ENCODE measurements at places on chromosomes 6 and 20.

GRCh38 chr6:11964729-11965335 lies 47.3 kb upstream of the HIVEP1 start:
- no peak for DNase-seq

DNA sequence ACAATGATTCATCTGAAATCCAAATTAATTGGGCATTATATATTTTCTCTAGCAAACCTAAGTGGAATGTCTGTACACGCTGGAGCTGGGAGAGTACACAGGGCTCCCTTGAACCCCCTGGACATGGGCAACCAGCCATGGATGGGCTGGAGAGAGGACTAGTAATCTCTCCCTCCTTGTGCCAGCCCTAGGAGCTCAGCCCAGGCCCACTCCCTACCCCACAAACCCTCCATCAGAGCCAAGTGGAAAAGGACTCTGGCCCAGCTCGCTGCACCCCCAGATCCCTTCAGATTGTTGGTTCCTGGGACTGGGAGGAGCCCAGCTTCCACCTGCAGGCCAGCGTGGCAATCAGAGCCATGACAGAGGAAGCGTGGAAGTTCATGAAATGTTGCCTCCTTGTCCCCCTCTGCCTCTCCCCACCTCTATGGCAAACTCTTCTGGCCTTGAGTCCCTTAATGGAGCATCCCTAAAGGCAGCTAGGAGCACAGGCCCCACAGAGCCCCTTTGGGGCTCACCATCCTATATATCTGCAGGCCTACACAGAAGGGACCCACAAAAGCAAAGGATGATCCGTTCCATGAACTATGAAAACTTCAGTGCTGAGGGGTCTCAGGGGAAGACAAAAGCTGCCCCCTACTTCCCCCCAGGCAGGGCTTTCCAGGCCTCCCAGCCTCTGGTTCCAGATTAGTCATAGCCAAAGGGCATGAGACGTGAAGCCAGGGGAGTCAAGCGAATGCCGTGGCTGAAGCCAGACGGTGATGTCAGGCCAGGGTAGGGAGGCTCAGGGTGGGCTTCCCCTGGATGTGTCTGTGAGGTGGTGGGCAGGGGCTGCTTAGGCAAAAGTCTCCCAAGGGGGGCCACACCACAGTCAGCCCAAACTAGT lies 126.4 kb upstream of the MAFB start:
- no peak for DNase-seq

GRCh38 chr6:1797801-1798200 lies 188.1 kb downstream of the FOXC1 start:
- DNase-seq: no peak

- no peak for DNase-seq
These were observed 6.7 kb downstream of the SRC start for GRCh38 chr20:37352608-37352980.

GRCh38 chr6:142088858-142089216 lies 43.9 kb upstream of the GJE1 start:
- DNase-seq: no peak

DNA sequence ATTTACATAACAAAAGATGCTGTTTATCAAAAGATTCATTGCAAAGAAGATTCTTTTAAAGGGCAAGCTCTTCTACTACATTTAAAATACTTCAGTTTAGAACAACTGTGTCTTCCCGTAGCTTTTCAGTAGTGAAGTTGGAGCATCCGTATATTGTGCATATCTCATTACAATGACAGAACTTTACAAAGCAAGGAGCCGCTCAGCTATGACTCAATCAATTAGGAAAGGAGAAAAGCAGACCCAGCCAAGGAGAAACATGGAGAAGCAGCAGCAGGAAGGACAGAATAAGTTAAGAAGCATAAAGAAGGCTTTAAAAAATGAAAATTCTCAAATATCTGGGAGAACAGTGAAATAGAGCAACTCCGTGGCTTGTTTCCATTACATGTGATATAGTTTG lies 132.6 kb upstream of the SMLR1 start:
- no peak for DNase-seq

DNA sequence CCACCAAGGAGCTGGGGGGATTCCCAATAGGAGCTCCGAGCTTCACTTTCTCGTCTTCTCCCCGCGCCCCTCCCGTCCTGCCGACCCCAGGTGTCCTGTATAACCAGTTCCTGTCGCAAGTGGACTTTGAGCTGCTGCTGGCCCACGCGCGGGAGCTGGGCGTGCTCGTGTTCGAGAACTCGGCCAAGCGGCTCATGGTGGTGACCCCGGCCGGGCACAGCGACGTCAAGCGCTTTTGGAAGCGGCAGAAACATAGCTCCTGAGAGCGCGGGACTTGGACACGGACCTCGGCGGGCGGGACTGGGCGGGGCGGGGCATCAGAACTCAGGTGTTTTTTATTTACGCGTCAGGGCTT lies 340 bp upstream of the VARS2 start:
- DNase-seq: no peak

DNA sequence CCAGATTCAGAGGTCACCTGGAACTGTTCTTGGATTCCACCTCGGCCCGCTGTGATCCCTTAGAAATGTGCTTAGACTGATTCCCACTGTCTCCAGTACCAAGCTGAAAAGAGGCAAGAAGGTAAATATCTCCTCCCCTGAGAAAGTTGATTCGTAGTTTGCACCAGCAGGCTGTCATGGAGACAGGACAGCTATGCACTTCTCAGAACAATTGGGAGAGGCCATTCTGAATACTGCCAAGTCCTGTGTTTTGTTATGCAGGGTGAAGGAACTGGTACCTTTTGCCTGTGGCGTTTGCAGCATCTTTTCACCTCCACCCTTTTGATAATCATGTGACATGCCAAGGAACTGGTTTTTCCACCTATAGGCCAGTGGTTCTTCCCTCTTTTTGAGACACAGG lies 58.2 kb upstream of the RNGTT start:
- no peak for DNase-seq

DNA sequence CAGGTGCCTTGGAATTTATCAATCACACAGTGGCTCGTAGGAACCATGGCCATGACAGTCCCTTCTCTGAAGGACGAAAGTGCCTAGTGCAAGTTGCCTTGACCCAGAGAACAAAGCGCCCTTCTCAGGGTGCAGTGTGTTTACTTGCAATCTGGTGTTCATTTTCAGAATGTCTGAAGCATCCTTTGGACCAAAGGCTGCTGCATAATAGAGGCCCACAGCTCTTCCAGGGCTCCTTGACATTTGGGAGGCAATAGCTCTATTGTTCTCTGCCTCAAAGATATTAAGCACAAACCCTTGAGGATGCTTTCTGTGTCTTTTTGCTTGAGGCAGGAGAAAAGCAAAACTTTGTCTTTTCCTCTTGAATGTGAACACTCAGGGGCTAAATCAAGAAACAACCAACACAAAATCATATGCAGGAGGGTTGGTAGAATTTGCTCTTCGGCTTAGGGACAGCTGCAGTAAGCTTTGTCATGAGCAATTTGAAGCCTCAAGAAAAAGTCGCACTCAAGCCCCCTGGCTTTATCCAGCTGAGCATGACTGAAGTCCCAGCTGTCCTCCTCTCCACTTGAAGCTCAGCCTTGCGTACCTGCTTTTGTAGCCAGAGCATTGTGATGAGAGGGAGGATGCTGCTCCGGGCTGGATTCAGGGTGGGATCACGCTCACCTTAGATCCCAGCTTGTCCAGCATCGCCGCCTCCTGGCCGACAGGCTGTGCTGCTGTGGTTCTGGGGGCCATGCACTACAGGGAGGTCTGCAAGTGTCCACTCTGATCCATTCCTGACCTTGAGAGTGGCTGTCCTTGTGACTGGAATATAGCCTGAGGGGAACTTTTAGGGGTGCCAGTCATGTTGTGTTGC lies 495.4 kb downstream of the CDH26 start:
- no peak for DNase-seq

DNA sequence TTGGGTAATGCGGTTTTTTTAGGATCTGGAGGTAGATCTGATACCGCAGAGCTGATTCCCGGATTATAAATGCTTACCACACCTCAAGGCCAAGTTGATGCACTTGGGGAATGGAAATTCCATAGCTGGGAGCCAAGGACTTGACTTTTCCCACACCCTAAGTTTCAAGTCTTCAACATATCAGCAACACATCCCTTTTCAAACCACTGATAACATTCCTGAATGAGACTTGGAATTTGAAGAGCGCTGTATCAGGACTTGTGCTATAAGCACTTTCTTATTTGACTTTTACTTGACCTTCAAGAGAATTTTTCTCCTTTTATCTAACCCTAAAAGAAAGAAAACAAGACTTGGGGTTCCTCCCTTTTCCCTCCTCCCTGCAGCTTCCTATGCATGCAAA lies 90.6 kb upstream of the NAA20 start:
- no peak for DNase-seq

DNA sequence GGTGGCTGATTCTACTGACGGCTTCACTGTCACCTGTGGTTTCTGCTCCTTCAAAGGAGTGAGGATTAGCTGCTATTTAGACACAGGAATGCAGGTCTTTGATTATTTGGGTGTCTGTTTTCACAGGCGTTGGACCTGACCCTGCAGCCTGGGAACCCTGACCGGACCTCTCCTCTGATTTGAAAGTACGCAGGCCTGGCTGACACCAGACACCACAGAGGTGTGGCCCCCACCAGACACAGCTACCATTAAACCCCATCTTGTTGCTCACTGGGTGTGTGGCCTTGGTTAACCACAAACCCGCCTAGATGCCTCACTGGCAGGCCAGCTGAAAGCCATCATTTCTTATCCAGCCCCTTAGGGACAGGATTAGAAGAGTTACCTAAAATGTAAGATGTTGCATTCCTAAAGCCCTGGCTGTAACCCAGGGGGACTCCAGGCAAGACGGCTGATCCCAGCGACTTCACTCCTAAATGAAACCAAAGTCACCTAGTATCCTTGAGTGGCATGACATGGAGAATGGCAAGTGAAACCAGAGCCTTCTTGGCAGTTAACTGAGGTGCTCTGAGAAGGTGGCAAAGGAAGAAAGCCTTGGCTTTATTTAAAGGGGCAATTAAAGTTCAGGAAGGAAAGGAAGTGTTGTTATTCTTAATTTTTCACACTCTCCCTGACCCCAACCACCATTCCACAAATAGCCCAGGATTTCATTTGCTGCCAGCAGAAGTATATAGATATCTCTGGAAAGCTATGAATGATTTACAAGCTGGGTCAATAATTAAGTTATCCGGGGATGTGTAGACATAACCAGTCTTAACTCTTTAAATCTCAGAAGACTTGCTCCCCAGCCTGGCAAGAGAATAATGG lies 169.9 kb downstream of the QRSL1 start:
- peak; percentile 52 for DNase-seq

DNA sequence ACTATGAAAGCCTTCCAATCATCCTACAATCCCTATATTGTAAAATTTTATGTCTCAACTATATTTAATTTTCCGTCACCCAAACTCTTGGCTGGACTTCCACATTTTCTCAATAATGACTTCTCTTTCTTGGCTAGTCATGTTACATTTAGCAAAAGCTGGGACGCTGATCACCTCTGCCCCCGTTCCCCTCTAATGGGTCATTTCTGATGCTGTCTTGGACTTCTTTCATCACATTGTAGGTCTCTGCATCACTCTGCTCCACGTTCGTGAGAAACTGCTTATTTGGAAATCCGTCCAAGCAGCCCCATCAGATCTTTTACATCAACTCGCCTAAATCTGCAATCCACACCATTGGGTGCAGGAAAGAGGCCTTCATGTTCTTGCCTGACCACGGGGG lies 203.8 kb downstream of the MYLK4 start:
- DNase-seq: no peak

DNA sequence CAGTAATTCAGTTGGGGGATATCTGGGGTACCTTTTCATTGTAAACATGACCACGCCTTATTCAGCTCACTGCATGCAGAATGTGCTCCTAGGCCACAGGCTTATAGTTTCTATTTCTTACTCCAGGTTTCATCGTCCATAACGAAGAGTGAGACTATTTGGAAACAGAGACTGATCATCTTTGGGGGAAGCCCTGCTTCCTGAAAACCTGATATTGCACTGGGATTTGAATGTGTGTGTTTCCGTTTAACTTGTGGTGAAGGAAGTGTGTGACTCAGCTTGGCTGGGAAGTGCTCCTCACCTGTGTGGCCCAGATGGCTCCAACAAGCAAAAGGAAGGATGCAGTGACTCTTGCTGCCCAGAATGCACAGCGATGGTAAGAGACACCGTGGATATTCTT lies 19.6 kb upstream of the LTV1 start:
- DNase-seq: no peak

DNA sequence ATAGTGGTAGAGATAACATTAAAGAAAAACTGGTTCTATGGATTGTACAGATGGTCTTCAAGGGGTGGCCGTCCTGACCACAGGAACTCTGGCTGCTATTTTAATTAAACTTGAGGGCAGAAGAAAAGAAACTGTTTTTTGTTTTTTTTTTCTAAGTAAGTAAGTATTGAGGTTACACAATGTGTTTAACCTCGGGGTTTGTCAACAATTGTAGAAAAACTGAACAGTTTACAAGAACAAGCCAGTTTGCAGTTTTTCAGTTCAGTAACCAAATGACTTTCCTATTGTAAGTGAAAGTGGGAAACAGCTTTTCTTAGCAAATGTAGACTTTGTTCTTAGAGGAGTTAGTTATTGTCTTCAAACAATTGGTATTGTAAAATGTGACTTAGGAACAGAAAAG lies 77.0 kb downstream of the PLCB1 start:
- no peak for DNase-seq

DNA sequence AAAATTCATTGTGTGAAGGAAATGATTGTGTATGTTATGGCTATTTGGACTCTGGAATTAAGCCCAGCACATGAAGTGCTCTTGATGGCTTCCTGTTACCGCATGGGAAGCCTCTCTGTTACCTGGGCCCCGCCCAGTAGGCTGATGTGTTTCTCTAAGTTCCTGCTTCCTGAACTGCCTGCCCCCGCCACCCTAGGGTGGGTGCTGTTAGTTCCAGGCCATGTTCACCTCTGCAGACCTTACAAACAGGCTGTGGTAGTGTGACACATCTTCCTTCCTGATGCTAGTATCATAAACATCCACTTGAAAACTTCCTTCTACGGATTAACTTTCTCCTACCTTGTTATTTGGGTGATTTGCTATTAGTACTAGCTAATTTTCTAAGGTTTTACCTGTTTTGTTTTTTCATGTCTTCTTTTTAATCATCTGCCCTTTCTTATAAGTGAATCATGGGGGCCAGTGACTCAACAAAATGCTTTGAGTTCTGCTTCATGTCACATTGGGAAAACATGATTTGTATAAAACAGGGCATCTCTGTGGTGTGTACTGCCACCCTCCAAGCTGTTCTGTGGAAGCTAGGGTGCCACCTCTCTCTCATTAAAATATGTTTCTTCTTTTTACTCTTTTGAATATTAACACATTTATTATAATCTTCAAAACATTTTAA lies 40.6 kb downstream of the SH3BGRL2 start:
- no peak for DNase-seq

DNA sequence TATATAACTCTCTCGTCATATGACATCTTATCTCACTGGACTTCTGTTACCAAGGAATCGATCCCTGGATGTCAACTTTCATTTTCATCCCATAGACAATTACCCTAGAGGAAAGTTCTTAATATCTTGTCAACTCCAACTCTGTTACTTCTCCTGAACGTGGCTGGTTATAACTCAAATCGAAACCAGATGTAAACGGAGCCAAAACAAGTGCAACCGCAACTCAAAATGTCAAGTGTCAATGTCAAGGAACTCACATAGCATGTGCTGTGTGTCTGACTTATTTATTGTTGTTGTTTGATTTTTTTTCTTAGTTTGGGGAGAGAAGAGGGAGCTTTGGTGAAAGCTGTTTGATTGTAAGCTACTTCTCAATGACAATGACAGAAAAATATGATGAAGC lies 108.6 kb downstream of the VIP start:
- DNase-seq: no peak
